ENCODE measurements at places on chromosomes 3 and 15.

DNA sequence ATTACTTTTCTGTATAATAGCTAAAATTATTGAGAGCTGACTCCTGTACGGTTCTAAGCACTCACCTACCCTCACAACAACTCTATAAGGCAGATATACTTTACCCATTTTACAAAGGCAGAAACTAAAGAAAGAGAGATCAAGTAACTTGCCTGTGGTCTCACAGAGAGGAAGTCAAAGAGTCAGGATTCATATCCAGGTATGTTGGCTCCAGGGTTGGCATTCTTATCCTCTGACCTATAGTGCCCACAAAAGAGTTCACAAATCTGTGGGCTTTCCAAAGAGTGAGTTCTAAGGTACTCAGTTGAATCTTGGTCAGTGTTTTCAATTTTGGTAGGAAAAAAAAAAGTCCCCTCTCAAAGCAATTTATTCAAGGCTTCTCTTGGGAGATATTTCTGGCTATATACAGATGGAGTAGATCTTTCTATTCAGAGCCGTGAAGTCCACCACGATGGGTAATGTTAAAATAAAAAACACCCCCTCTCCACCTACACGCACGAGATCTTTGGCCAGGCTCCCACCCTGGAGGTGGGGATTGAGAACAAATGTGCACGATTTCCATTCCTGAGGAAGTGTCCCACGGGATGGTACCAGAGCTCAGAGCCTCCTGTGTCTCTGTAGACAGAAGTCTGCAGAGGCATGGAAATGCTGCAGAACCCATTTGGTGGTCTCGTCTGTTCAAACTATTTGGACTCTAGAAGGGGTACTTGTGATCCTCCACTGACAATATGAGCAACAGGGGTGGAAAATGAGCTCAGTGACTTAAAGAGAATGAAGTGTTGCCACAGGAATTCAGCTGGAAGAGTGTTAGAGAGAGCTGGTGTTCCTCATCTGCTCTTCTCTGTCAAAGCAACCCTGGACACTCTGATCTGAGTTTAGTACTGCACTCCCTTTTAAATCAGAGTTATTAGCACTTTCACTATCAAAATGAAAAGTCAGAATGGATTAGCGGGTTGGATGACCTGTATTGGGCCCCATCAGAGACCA, 212.1 kb upstream of the EIF1B start:
- DNase-seq: no peak

DNA sequence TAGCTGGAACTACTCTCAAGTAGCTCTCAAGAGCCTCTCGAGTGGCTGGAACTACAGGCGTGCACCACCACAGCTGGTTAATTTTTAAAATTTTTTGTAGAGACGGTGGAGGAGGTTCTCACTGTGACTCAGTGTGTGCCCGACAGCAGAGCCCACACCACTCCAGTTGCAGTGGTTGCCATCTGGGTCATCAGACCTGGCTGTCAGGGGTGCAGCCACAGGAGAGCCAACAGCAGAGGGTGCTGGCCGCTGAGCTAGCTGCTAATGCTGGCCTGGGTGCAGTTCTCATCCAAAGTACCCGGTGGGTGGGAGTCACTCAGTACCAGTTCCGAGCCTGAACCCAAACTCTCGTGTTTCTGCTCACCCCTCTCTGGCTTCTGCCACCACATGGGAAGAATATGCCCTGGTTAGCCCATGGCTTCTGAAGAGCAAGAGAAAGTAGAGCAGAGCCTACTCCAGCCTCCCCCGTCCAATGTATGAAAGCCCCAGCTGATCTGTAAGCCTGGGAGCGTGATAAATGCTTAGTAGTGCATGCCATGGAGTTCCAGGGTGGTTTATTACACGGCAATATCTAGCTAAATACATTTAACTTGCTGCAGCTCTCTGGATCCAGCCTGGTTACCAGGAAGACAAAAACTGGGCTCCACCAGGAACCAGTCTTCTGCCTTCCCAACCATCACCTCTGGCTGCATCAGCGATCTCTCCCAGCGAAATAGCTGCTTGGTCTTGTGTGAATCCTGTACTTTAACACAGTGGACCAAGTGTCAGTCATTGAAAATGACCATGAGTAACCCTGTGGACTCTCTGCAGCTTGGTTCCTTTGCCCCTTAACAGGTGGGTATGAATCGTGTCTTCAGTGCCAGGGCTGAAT, 17.1 kb downstream of the UMPS start:
- DNase-seq: no peak

DNA sequence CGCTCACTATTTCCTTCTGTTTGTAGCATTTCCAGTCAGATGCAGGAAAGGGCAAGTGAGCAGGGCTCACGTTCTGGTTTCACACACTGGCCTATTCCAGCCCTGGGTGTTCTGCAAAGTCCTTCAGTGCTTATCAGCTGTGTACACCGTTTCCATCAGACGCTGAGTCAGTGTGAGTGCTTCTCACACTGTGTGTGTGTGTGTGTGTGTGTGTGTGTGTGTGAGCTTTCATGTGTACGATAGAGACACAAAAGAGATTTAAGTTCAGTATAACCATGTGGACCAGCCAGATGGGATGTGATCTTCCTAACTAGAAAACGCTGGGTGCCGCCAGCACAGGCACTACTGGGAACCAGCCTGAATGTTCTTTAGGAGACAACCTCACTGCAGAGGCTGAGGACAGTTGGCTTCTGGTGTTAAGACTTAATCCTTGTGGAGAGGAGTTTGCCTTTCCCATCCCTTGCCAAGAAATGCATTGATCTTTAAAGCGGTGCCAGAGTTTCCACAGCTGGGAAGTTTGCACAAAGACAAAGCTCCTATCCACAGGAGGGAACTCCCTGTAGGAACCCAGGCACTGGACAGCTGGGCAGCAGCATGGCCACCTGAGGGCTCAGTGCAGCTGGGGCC, 3.9 kb upstream of the CHSY1 start:
- DNase-seq: no peak

DNA sequence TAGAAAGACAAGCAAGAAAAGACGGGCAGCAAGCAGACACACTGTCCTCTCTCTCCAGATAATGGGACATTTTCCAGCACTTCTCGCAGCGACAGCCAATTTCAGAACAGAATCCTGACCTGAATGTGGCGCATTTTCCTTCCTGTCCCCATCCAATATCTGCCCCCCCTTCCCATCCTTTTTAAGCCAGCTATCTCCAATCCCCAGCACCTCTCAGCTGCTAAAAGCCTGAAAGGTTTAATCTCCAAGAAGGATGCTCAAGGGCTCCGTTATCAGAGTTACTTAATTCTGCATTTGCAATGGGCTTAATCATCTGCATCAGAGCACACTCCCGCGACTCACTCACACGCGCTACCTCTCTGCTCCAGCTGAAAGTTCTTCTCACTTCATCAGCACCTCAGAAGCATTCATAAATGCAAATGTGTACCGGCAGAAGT, 50.5 kb downstream of the SRGAP3 start:
- DNase-seq: no peak
